GM12878 (cell line): ENCODE measurements at places on chromosomes 11 and 22.

DNA sequence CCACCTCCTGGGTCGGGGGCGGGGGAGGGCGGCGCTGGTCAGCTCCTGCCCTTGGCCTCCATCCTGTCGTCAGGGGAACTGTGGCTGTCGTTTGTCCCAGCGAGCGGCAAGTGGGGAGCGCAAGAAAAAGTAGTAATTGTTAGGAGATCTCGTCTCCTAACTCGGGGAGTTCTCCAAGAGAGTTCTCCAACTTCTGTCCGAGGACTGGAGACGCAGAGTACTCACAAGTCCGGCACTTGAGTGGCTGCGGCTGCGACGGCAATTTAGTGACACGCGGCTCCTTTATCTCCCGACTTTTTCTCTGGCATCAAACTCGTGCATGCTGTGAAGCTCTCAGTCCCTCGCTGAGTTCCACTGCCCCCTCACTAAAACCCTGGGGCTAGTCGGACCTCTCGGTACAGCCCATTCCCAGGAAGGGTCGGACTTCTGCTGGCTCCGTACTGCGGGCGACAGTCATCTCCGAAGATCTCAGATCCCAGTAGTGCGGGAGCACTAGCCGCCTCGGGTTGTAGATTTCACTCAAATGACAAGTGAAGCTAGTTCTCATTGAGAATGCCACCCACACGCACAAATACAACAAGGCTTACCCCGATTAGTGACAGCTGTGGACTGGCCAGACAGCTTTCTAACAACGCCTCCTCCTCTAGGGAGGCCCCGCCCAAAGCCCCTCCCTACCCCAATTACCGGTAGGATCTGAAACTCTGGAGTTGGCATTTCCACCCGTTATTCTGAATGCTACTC is at the start of gene PGR:
Gene PGR (minus strand): TSS at position 611 of the 741 bp plus-strand sequence. CDS start 743 bp downstream, outside the sequence.
- DNase-seq, result no peak

- no peak for DNase-seq
These were observed 315.9 kb downstream of the CADM1 start for GRCh38 chr11:115188188-115188897.

DNA sequence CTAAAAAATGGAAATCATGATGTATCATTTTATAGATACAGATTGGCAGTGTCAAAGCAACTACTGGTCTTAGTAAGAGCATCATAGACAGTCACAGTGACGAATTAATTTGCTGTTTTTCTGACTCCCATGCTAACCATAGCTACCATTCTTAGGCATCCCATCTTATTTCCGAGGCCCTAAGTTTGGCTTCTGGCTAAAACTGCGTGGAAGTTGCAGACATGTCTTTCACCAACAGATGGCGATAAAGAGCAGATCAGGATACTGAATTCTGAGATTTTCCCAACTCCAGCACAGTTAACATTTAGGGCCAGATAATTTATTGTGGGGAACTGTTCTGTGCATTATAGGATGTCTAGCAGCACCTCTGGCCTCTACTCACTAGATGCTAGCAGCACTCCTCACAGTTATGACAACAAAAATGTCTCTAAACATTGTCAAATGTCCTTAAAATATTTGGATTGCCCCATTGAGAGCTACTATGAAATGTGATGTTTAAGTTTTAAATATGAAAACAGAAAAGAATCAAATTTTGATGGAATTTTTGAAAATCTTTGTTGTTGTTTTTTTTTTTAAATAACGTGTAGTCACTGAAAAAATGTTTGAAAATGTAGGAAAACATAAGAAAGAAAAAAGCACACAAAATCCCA is 16.3 kb downstream of the OR2AG2 start:
- DNase-seq, result no peak

DNA sequence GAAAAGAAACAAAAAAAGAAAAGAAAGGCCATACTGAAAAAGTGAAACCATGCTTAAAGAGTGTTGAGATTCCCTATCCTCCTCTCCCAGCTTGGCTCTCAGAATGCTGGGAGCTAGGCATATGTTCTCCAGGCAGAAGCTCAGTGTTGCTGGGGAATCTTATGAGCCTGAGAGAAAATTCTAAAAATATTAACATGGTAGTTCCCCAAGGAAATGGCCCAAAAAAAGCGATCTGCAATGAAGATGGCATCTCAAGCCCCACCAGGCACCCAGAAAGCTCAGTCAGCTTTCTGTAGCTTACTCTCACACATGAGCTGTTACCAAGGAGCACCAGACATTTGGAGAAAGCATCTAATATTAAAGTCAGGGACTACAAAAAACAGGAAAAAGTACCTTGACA is 94.5 kb downstream of the CD44 start:
- DNase-seq, result no peak

GRCh38 chr22:22450343-22450839 is 58.2 kb downstream of the ZNF280B start:
- DNase-seq, result peak; percentile 55

DNA sequence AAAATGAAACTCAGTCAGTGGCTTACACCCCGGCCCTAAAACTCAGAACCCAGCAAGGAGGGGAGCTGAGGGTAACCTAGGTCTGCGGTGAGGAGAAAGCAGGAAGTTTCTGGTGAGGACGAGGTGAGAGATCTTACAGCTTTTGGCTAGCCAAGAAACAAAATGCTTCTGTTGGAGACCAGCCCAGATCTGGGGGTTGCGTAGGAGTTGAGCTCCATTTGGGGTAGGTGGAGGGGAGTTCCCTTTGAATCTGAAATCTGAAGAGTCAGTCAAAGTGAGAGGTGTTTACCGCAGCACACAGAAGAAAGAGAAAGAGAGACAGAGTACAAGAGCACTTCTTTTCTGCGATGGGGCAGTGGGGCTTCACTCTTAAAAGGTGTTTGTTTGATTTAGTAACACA is 29.6 kb downstream of the EHF start:
- DNase-seq, result peak; percentile 91

GRCh38 chr11:12195768-12196167 is 85.4 kb downstream of the MICAL2 start:
- no peak for DNase-seq

DNA sequence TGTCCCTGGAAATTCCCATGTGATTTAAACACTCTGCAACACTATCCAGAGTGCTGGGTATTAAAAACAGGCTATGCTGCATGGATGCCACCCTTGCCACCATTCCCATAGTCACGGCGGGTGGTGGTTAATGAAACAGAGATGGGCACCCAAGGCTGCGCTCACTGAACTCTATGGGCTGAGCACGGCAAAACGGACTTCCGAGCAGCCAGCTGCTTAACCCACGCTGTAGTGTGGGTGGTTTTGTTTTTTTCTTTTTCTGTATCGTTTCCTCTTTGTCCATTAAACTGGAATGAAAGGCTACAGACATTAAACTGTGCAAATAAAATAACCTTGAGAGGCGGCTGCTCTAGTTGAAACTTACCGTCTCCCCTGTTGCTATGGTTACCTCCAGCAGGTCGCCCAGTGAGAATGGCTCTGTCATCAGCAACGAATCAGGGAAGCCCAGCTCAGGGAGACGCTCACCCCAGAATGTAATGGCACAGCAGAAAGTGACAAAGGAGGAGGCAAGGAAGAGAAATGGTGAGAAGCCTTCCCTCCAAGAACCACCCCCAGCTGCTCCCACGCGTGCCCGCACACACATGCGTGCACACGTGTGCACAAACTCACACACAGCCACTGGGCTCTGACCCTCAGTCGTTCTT is 102.1 kb downstream of the C11orf91 start:
- DNase-seq, result no peak
